Liver (tissue), 10 donors: ENCODE measurements at places on chromosomes 1 and 21.

DNA sequence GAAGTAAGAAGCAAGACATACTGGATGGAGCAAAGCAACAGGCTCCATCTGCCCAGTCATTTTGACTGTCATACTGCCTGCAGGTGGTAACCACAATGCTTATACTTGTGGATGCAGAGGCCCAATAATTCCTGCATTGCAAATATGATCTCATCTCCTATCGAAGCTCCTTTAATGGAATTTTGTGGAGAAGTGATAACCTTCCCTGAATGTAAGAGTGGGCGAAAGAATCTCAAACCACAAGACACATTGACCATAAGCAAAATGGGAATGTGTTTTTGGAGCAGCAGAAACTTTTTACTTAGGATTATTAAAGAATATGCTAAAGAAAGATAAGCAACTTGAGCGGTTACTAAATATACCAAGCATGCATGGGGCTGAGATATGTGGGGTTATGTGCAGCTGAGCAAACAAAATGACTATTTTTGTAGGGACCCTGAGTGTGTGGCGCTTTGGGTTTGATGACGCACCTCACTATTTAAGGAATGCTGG, 77.4 kb upstream of the BACH1 start:
- DNase-seq: no peak

- no peak for DNase-seq
These were observed 110.2 kb upstream of the FGGY start for GRCh38 chr1:59186656-59187055.

- DNase-seq: no peak
These were observed 40.3 kb upstream of the CCDC190 start for GRCh38 chr1:162901243-162901642.

DNA sequence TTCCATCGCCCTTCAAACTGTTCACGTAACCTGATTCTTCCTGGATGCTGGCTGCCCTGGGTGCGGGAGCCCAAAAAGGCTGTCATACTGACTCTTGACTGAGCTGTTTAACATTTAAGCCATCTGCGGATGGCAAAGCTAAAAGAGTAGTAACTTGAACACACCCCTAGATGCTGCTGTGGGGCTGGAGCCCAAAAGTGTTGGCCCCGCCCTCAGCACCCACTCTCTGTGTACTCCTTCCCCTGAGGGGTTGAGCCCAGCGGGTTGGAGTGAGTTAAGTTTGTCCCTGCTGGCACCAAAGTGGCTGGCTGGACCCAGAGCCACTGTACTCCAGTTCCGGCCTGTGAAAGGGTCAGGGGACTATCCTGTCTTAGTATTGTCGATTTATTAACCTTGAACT, 640.6 kb downstream of the PTPRU start:
- DNase-seq: no peak

DNA sequence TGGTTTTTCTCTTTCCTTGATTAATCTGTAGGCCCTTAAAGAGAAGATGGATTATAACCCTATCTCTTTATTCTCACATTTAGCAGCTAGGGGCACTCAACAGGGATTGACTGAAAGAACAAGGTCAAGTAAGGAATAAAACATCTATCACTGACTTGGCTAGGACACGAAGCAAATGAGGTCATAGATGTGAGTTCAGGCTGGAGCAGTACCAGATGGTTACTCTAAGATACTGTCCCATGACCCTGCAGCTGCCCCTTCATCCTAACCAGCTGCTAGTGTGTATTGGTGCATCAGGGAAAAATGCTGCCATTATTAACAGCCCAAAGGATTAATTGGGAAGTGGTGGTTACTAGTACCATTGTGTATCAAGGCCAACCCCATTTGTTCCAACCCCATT, 221.9 kb downstream of the CTH start:
- DNase-seq: no peak

- DNase-seq: no peak
These were observed 1.3 kb upstream of the ZP4 start for GRCh38 chr1:237891979-237892378.

DNA sequence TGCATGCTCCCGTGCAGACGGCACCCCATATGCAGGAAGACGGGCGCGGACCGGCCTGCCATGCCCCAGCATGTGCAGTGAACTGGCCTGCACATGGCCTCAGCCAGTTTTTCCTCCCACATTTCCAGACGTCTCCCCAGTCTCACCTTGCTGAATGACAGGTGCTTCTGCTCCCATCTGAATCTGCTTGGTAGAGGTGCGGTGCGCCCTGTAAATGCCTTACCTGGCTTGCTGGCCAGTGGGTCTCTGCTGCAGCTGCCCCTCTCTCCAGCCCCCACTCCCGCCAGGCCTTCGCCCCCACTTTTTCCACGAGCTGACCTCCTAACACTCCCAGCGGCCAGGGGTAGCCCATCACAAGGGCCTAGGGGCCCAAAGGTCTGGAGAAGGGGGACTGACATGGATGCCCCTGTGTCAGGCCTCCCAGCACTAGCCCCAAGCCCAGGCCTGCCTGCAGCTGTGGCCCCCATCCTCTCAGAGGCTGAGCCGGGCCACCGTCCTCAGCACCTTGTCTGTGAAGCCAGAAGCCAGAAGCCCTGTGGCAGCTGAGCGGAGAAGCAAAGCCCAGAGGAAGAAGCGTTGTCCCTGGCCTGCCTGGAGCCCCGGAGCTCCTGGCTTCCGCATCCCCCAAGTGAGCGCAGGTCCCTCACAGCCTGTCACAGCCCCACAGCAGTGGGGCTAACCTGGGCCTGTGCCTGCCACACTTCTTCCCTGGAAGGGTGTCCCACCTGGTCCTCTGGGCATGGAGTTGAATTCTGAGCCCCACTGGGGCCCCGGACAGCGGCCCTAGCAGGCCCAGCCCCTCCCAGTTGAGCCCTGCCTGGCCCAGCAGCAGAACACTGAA, 3.7 kb upstream of the SLC19A1 start:
- peak; percentile 28 for DNase-seq

- peak; percentile 55 for DNase-seq
These were observed 104.0 kb upstream of the OLIG2 start for GRCh38 chr21:32921632-32922230.

GRCh38 chr1:165287329-165287728, 69.2 kb downstream of the LMX1A start:
- no peak for DNase-seq

GRCh38 chr1:5707566-5708345, 284.5 kb downstream of the NPHP4 start:
- no peak for DNase-seq

GRCh38 chr1:221751226-221751887, 9.5 kb upstream of the DUSP10 start:
- no peak for DNase-seq

DNA sequence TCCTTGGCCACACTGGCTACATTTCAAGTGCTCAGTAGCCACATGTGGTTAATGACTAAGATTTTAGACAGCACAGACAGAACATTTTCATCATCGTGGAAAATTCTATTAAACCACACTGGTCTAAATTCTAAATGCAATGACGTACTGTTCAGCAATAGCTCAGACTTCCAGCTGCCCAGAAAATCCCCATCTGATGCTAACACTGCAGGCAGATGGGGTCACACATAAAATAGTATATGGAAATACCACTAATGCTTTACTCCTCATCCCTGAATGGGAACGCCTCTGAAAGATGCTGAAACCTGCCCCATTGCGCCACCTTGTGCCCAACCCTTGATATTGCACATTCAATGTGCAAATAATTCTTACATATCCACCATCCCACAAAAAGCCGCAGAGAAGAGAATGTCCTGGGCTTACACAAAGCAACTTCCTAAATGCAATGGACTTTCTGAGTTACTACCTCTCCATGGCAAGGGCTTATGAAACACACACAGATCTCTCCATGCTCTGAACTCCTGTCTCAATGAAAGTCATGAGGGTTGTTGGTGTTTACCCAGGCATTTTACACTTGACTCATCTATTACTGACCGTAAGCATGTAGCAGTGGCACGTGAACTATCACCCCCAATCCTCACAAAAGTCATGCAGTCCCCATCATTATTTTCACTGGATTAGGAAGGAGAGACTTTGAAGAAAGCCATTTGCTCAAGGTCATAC, 20.3 kb upstream of the SLC5A9 start:
- DNase-seq: peak; percentile 66

DNA sequence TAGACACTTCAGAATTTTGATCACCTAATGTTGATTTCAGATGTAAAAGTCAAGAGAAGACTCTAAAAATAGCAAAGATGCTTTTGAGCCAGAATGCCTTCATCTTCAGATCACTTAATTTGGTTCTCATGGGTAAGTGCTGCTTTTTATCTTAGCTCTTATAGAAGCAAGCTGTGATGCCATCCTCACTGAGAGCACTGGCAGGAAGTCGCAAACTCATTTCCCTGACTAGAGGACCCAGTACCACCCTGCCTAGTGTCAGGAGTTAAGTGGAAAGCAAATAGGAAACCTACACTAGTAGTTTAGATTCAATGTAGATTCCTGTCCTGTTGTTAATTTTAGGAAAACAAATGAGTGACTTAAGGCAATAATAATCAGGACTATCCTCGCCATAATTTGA, 12.1 kb downstream of the IFNAR2 start:
- DNase-seq: no peak

GRCh38 chr1:88802950-88803349, 88.4 kb downstream of the GTF2B start:
- no peak for DNase-seq

DNA sequence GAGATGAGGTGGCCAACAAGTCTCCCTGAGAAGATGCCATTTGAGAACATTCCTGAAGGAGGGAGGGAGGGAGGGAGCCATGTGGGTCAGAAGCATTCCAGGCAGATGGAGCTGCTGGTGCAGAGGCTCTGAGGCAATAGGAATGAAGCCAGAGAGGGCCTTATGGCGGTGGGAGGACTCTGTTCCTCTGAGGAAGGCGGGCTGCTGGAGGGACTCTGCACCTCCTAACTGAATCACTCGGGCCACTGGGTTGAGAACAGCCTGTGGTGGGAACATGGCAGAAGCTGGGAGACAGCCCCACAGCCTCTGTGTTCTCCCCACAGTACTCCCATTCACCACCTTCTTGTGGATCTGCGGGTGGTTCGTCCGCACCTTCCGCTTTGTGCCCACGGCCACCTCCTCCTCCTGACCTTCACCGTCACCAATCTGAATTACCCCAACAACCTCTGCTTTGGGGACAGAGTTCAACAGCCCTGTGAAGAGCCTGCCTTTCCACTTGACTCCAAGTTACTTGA, 2.4 kb upstream of the TMEM125 start:
- DNase-seq: no peak

GRCh38 chr1:237671262-237671661, 219.5 kb downstream of the ZP4 start:
- DNase-seq: no peak

DNA sequence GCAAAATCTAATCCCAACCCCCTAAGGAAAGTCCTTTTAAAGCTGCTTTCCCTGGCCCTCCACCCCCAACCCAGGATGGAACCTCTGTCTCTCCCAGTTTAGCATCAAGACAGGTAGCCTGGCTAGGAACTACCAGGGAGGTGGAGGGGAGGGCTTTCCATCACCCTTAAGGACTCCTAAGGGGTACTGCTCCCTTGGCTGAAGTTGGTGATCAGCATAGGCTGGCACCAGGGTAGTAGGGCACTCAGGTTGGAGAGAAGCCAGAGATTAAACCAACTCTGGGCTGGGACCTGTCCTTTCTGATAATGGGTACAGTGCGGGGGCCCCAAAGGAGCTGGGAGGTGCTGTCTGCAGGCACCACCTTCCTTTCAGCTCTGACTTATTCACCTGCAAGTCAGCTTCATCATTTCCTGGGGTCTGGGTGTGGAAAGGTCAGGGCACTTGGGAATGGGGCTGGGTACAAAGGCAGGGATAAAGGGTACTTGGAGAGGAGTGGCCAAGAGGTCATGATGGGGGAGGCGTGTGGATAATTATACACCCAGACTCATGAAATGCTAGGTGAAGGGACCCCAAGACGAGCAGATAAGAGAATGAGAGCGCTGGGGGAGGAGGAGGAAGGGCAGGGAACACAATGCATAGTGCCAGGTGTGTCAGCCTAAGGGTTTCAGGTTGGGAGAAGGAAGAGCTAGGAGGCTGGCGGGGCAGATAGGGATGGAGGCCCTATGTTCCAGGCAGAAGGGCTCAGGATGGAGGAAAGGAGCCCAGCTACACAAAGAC, 1.2 kb downstream of the ARHGEF2 start:
- DNase-seq: no peak

- DNase-seq: no peak
These were observed 206.8 kb downstream of the SLC45A1 start for GRCh38 chr1:8524627-8525157.

DNA sequence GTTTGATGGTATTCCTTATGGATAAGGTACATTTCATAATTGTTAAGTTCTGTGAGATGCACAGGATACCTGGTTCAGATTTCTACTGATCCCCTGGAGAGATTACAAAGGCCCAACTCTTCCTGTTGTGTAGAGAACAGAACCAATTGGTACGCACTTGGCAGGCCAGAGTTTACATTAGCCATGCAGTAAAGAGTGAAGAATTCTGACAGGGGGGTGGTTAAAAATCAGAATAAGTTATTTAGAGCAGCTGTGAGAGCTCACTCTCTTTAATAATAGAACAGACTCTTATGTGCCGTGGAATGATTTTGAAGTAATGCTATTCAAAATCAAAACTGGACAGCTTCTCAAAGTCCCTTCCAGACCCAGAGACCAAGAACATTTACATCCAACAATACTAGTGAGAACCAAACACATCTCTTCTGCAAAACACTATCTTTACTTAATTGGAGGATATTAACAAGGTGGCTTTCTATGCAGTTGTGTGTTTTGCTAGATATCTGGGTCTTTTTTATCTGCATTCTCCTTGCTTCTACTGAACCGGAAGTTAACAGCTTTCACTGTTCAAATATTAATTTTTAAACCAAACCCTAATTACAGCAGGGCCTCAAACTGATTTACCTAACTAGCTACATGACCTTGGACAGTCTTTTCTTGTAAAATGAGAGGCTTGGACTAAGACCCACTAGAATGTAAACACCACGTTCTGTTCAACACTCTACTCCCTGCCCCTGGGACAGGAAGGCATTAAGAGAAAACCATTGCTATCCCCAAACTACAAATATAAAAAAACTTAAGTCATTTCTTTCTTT, 4.0 kb downstream of the USP24 start:
- no peak for DNase-seq

DNA sequence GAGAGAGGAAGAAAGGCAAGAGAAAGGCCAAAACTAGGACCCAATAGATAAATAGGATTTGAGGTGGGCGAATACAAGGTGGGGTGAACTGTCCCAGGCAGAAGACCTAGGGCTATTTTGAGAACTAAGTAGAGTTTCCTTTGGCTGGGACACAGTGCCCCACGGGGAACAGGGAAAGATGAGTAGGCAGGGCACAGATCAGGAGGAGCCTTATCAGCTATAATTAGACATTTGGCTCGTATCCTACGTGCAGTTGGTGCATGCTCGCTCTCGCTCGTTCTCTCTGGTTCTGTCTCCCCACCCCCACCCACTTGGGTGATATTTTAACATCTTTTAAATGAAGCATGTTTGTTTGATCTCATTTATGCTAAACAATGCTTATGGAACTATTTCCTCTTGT, 235.0 kb upstream of the JUN start:
- no peak for DNase-seq

GRCh38 chr1:61400997-61401396, 318.6 kb downstream of the NFIA start:
- DNase-seq: no peak

DNA sequence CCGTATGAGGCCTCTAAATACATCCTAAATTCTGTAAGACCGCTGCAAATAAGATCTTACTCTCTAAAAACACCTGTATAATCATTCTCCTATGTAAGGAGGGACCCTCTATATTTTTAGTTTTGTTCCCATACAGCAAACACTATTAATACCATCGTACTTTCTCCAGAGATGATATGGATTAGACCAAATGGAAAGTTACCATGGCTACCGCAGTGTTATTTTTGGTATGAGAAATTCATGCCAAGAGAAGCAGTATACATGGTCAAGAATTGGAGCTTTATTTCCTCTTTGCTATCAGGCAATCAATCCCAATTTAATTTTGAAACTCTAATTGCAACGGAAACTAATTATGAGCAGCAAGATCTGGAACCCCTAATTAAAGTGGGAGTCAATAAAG, 70.0 kb downstream of the BCAR3 start:
- DNase-seq: no peak
